ENCODE measurements at places on chromosomes 5 and 9. TPM values are rescaled to one million over a fixed set of nuclear protein-coding genes. Genes with fewer than 3 reads are reported as not detected.

Gene BHMT
- not detected for total RNA-seq

Gene TRPM6
- under 0.01 TPM for total RNA-seq

Gene CARD9
- total RNA-seq: 2.6 TPM

Gene PCDHGA4
- 1.7 TPM for total RNA-seq

Gene GPR21
- total RNA-seq: 0.32 TPM

Gene MARCHF3
- total RNA-seq: 54.2 TPM

Gene ISL1
- total RNA-seq: 0.76 TPM

Measured in epithelial cell of umbilical artery (primary cell).